Activated T-helper 1 cell treated with anti-CD3 and anti-CD28 coated beads, Interleukin-2, amount 50 U/mL, for 16 hours (primary cell): ENCODE measurements at places on chromosomes 2 and 18.
A peak's percentile ranks its signal among the peaks of the same experiment; 100 is the strongest.

GRCh38 chr2:96897491-96898134 lies 27.7 kb upstream of the SEMA4C start:
- DNase-seq: no peak

GRCh38 chr2:221969087-221969829 lies 329.5 kb downstream of the PAX3 start:
- DNase-seq: no peak

DNA sequence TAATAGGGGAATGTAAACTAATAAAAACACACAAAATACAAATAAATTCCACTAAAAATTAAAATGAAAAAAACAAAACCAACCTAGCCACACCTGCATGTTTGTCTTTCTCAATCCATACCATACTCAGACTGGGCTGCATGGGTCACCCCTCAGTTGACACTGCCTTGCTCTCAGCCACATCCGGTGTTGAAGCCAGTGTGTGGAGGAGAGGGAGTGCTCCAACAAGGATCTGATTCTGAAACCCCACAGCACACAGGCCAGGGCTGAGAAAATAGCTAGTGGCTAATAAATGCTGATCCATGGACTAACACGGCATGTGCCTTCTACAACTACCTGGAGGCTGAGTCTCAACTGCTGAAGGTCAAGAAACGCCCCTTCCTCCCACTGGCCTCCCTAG lies 13.7 kb downstream of the RND3 start:
- no peak for DNase-seq

- peak; percentile 76 for DNase-seq
Measured at GRCh38 chr2:96305091-96305978, at the start of gene SNRNP200. Gene SNRNP200, minus strand, starts transcription at chr2:96305546. Its CDS starts 109 bp downstream, at chr2:96305437.

- no peak for DNase-seq
Measured at GRCh38 chr2:207097278-207097677, 68.5 kb downstream of the KLF7 start.

- DNase-seq: no peak
Measured at GRCh38 chr2:122446761-122447160, 691.3 kb downstream of the TSN start.

GRCh38 chr2:72892506-72893173 lies 5.4 kb downstream of the SPR start:
- no peak for DNase-seq

DNA sequence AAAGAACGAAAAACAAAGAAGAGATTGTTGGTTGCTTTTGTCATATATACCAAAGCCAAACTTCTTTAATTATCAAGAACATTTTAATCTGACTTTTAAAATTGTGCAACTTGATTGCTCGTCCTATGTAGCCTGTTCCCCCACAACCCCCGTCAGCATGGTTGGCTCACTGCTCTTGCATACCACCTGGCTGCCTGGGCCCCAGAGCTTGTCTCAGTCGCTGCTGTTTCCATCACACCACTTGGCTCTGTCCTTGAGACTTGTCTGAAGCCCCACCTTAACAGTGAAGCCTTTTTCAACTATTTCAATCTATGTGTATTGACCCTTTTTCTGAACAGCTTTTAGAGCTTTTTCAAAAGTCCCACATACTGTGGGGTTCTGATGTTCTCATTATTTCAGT lies 270.8 kb downstream of the ZNF407 start:
- DNase-seq: no peak

DNA sequence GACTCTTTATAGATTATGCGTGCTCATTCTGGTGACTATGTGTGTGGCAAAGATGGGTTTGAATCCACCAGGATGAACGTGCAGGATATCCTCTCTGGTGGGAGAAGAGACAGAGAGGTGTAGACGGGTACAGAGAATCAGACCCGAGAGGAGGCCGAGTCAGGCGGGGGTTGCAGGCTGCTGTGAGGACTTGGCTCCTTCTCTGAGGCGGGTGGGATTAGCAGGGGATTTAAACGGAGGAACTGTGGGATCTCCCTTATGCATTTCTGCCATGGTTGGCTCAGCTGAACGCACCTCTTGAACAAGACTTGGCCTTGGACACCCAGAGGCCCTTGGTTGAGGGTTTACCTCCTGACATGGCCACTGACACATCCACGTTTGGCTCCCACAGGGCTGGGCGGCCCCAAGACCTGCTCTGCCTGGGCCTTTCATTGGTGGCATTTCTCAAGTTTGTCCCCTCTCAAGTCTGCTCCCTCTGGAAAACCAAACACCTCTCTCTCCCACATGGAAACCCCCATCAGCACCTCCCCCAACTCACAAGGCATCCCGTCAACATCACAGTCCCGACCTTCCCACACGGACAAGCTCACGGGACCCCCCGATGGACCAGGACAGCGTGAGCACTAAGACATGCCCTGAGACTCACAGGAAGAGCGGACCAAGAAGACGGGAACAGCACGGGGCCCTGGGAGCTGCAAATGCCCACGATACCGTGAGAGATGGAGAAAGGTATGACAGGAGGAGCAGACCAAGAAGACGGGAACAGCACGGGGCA lies 158.3 kb downstream of the RTP5 start:
- no peak for DNase-seq

DNA sequence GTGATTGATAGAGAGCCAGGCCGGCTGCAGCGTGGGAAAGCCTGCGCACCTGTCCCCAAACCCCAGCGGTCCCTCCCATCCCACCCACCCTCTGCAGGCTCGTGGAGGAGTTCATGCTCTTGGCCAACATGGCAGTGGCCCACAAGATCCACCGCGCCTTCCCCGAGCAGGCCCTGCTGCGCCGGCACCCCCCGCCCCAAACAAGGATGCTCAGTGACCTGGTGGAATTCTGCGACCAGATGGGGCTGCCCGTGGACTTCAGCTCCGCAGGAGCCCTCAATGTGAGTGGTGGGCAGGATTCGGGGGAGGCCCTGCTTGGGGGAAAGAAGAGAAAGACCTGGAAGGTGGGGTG lies 48.9 kb upstream of the ALPP start:
- no peak for DNase-seq

DNA sequence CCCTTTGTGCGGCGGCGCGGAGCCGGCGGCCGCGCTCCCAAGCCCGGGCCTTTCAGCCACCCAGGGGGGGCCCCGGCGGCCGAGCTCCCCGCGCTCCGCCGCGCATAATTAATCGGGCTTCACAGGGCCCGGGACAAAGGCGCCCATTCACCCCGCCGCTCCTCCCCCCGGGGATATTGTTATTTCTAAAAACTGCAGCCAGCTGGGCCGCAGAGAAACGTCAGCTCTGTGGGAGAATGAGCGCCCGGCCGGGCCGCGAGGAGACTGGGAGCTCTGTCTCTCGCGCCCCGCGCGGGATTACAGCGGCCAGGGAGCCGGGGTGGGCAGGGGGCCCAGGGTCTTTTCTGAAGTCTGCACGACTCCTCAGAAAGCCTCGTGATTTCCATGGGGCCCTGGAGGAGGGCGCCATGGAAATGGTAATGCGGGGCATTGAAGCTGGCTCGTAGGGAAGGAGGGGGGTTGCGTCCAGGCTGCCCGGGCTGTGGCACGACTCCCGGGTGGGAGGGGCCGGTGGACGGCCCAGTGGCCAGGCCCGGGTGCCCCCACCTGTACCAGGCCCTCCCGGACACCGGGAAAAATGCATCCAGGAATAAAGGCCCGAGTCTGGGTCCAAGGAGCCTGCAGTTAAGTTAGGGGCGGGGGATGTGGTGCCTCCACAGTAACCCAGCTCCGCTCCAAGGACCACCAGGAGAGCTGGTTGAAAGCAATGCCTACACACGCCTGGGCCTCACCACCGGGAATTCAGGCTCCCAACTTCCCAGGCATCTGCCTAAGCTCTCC lies 125.3 kb downstream of the ZFP36L2 start:
- DNase-seq: no peak

GRCh38 chr2:26584191-26584590 lies 57.0 kb downstream of the CIB4 start:
- DNase-seq: no peak

DNA sequence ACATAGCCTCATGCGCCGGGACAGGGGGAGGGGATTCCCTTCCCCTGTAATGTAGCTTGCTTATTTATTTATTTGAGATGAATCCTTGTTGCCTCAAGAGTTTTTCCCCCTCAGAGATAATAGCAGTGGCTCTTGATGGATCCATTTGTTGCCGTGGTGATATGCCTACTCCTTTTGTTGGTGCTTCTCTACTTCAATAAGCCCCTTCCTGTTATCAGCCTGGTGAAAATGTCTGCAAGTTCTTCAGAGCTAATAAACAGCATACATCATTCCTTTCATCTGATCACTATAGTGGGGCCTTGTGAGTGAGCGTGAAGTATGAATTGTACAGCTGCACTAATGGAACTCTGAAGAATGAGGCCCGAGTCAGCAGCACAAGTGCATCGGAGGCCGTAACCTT lies 19.4 kb downstream of the FZD5 start:
- DNase-seq: no peak

DNA sequence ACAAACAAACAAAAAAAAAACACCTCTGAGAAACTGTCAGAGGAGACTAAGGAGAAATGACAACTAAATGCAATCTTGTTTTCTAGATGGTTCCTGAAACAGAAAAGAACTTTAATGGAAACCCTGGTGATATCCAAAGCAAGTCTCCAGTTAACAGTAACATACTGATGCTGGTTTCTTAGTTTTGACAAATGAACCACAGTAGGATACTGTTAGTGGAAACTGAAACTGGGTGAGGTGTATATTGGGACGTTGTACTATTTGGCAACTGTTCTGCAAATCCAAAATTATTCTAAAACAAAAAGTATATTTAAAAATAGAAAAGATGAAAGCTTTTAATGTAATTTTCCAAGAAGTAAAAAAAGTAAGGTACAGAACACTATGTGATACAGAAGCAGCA lies 11.4 kb downstream of the SESTD1 start:
- no peak for DNase-seq

DNA sequence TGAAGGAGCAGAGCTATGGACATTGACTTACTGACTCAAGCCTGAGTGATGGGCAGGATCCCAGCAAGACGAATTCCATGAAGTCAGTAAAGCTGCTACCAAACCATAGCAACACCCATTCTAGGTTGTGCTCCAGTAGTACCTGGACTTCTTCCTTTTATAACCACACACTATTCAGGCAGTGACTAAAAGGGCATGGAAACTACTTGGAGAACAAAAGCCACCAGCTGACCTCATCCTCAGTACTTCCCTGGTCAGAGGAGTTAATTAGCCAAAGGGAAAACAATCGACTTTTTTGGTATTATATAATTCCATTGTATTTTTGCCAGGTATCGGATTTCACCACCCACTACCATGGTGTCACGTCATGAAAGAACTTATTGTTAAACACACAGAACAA lies 237.1 kb downstream of the TTC32 start:
- no peak for DNase-seq

GRCh38 chr18:56470406-56471351 lies 167.7 kb downstream of the TXNL1 start:
- no peak for DNase-seq

- no peak for DNase-seq
Measured at GRCh38 chr2:160612266-160612856, 118.8 kb upstream of the RBMS1 start.

GRCh38 chr2:12433626-12433990 lies 283.1 kb upstream of the TRIB2 start:
- no peak for DNase-seq

DNA sequence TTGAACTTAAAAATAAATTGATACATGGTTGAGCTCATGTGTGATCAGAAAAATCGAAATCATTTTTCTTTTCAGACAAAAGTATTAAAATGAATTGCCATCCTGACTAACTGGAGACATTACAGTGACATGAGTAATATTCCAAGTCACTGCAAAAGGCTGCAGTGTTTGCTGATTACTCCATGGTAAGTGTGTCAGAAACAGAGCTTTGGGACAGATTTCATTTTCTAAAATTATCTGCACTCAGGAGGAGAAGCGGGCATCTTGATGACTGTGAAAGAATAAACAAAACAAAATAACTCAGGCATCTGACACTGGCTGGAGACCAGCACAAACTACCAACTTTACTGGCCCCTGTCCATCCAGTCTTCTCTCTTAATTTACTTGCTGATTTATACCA lies 312.3 kb upstream of the PIK3C3 start:
- no peak for DNase-seq

DNA sequence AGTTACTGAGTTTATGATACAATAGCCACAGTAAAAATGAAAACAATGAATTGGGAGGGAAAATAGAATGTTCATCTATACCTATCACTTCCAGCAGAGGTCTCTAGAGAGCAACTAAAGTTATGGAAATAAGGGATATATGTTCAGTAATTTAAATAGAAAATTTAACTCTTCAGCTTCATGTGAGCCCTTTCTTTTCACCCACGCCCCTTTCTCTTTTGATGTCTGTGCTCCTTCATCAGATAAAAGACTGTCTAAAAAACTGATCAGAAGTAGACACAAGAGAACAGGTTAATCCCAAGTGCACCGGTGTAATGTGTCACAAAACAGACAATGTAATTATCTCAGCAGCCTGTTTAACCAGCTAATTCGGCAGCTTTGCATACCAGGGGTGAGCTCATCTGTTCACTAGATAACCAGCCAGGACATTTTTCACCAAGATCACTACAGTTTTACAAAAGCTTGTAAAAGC lies 238.5 kb upstream of the ERBB4 start:
- no peak for DNase-seq

DNA sequence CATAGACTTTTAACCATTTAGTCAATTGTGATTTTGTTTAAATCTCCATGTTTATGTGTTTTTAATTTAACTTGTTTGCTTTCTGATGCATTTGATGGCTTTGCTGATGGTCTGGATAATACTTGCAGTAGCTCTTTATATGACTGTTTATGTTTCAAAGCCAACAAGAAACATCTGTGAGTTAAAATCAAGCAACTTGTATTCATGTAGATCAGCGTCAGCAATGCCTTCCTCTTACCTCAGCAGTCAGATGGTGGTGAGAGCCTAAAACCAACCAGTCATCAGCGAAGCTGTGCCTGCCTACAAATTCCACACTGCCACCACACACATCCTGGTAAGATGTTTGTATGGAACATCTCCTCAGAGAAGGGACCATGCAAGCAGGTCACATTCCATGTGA lies 231.9 kb downstream of the PTGR3 start:
- no peak for DNase-seq

GRCh38 chr2:85593023-85593422 lies 2.5 kb upstream of the RNF181 start:
- no peak for DNase-seq

DNA sequence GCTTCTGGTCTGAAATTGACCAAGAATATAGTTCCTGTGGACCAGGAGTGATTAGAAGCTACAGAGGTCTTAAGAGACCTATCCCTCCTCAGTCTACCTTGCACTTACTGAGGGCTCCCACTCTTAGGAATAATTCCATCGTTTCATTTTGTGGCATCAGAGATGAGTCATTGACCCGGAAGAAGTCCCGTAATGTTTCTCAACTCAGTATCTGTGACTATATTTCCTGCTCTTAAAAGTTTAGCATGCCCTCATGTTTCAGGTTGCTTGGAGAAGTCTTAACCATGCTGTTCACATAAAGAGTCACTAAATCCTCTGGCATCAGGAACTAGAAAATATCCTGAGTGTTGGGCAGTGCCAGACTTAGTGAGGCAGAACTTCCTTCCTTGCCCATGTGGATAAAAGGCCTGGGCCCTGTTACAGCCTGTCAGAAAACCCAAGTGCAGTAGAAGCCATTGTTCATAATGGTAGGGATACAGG lies at the start of gene IL36A:
Gene IL36A (plus strand): TSS at position 430 of the 480 bp plus-strand sequence. CDS start 413 bp downstream, outside the sequence.
- DNase-seq: no peak

GRCh38 chr2:120348737-120349439 lies 3.0 kb downstream of the INHBB start:
- no peak for DNase-seq
